NCI-H510A treated with DMSO at 0.1 percent for 48 hours (cell line): ENCODE measurements at places on chromosomes 12 and 14.
A peak's percentile ranks its signal among the peaks of the same experiment; 100 is the strongest.

- DNase-seq: peak; percentile 6
These were observed 1039.3 kb upstream of the FOXG1 start for GRCh38 chr14:27727251-27727770.

GRCh38 chr12:90281154-90281868 lies 572.7 kb upstream of the ATP2B1 start:
- DNase-seq: no peak

DNA sequence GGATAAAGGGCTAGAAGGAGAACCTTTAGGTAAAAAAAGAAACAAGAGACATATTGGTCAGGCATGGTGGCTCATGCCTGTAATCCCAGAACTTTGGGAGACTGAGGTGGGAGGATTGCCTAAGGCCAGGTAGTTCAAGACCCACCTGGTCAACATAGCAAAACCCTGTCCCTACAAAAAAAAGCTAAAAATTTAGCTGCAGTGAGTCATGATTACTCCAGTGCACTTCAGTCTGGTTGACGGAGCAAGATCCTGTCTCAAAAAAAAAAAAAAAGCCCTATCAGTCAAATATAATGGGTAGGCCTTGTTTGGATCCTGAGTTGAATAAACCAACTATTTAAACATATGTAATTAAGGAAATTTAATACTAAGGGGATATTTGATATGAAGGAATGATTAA lies 54.2 kb downstream of the PPP1R36 start:
- no peak for DNase-seq

DNA sequence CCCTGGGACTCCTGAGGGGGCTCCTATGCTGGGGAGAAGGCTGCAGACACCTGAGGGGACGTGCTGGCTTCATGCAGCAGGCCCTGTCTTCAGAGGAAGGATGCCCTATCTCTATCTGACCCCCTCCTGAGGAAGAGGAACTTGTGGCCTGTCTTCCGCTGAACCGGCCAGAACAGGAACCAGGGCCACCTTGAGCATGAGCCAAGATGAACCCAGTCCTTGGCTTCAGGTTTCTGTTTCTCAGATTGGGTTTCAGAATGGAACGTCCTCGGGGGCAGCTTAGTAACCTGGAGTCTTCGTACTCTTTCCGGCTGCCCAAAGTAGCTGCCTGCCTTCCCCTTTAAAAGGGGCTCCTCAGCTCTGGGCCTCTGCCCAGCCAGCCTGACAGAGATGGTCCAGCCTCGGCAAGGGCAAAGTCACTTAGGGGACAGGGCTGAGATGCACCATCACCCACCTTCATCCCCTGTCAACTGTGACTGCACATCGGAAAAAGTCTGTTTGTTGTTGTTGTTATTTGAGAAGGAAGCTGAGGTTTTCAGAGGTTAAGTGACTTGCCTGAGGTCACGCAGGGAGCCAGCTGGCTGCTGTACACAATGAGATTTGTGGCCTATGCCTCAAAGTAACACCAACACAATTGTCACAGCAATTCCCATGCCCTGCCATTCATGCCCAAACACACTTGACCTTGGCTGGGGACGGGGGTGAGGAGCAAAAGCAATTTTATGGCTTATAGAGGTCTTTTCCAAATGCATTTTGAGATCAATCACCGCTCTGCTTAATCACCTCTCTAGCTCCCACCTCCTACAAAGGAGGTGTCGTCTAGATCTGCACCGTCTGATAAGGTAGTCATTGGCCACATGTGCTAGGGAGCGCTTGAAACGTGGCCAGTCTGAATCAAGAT lies 13.4 kb downstream of the ASB2 start:
- DNase-seq: no peak

DNA sequence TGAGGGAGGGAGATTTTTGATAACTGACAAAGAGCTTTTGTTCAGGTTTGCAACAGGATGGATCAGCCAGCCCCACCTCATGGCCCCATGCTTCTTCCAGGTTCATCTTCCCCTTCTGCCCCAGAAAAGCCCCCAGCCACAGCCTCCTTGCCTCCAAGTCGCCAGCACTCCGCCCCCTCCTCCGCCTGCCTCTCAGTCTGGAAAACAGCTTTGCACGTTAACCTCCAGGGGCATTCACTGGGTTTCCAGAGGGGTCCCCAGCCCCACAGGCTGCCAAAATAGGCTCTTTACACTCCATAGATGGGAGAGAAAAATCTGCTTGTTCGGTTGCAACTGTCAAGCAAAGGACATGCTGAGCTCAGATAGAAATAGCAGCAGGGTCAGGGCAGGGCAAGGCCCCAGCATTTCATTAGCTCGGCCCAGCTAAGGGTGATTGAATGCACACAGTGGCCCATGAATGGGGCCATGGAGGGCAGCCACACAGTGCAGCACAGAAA lies 253.6 kb downstream of the ZFP36L1 start:
- DNase-seq: no peak

DNA sequence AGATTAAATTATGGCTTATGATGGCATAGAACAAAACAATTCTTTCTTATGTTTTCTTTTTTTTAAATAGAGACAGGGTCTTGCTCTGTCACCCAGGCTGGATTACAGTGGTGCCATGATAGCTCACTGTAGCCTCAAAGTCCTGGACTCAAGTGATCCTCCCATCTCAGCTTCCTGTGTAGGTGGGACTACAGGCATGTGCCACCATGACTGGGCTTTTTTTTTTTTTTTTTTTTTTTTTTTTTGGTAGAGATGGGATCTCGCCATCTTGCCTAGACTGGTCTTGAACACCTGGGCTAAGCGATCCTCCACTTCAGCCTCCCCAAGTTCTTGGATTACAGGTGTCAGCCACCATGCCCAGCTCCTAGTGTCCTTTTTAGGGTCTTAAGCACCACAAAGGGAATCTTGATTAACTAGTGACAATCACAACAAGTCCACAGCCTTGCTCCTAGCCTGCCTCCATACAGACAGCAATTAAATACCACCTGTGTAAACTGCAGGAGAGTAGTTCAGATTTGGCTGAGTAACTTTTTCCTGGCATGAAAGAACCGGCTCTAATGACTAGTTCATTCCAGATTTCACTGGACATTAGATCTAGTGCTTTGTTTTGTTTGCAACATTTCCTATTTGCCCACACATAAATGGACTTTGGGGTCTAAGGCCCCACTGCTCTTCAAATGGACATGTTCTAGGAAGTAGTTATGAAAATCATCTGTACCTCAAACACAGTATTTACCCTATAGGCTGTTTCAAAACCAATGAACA lies 61.6 kb downstream of the SH2B3 start:
- peak; percentile 37 for DNase-seq

DNA sequence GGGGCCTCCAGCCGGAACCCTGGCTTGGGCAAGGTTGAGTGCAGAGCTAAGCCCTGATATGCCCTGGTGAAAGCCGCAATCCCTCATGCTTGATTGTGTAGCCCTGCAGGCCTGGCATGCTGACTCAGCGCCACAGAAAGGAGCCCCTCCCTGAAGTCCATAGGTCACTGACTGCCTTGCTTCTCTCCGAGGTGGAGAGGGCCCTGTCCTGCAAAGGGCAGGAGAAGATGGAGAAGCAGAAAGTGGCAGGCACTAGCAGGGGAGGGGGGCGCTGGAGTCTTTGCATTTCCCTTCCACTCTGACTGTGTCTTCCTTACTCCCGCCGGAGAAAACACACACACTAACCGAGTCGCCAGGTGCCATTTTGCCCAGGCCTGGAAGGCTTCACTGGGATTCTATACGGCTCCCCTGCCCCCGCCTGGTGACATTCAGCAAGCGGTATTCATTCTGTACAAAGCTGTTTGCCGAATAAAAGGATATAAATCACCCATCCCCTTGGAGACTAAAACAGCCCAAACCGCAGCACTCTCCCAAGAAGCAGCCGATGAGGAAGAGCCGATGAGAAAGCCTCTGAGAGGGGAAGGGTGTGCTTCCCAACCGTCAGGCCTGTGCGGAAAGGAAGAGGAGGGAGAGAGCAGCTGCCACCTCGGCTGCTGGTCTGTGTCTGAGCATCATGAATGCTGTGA lies 69.8 kb downstream of the SLC6A12 start:
- peak; percentile 47 for DNase-seq

- no peak for DNase-seq
These were observed 40.3 kb downstream of the NELL2 start for GRCh38 chr12:44835641-44836379.

GRCh38 chr12:26499979-26500640 lies 304.7 kb downstream of the SSPN start:
- DNase-seq: no peak

- DNase-seq: no peak
These were observed 29.7 kb downstream of the ZFP36L1 start for GRCh38 chr14:68762953-68763764.

DNA sequence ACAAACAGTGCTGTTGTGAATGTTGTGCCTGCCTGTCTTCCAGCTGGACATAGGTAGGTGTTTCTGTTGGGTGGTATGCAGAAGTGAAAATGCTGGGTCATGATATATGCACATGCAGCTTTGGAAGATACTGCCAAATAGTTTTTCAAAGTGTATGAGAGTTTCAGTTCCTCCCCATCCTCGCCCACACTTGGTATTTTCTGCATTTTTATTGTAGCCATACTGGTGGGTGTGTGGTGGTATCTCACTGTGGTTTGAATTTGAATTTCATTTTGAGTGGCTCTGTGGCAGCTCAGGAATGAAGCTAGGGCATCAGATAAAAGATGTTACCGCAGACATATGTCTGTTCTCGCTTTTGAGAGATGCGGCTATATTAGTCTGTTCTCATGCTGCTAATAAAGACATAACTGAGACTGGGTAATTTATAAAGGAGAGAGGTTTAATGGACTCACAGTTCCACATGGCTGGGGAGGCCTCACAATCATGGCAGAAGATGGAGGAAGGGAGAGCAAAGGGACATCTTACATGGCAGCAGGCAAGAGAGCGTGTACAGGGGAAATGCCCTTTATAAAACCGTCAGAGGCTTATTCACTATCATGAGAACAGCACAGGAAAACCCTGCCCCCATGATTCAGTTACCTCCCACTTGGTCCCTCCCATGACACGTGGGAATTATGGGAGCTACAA lies 183.1 kb downstream of the CAND1 start:
- no peak for DNase-seq

GRCh38 chr12:7806863-7807487 lies 17.8 kb downstream of the NANOG start:
- peak; percentile 4 for DNase-seq

- DNase-seq: no peak
These were observed 52.6 kb upstream of the CISTR start for GRCh38 chr12:53804429-53804828.

DNA sequence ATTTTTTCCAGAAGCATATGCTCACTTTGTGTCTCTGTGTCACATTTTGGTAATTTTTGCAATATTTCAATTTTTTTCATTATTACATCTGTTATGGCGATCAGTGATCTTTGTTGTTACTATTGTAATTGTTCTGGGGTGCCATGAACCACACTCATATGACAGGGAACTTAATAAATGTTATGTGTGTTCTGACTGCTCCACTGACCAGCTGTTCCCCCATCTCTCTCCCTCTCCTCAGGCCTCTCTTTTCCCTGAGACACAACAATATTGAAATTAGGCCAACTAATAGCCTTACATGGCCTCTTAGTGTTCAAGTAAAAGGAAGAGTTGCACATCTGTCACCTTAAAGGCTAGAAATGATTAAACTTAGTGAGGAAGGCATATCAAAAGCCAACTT lies 46.0 kb downstream of the SCN8A start:
- no peak for DNase-seq

- no peak for DNase-seq
These were observed 264.1 kb downstream of the KIF21A start for GRCh38 chr12:39178837-39179236.

DNA sequence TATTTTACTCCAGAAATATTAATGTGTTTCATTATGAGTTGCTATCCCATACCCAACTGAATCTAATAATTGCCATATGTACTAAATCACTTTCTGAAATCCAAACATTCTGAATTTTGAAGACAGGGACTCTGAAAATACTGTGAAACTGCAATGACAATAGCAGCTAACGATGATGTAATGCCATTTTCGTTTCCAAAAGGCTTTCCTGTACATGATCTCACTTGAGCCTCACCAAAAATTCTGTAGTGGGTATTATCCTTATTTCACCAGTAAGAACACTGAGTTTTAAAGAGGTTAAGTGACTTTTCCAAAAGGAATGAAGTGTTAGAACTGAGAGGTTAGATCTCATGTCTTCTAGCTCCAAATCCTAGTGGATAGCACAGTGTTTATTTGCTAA lies 133.3 kb downstream of the FLRT2 start:
- no peak for DNase-seq

DNA sequence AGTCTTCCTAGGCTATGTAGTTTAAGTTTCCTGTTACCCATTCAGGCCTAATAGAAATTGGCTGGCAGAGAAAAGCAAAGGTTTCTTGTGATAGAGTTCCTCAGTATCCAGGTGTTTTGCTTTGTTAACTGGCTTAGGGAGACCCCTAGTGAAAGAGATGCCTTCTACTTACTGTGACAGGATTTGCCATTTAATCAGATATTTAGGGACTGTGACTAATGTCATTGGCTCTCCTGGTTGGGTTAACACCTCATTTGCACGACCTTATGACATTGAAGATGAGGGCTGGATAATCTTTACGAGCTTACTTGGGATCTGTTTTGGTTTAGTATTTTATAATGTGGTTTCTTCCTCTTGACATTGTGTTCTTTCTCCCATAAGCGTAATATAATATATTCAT lies 5.8 kb downstream of the MON2 start:
- no peak for DNase-seq

- DNase-seq: no peak
These were observed 534.7 kb downstream of the RPS29 start for GRCh38 chr14:49051328-49052060.

- DNase-seq: no peak
These were observed 478.2 kb downstream of the TMEM117 start for GRCh38 chr12:44314007-44314500.

- no peak for DNase-seq
These were observed 79.3 kb upstream of the SCN8A start for GRCh38 chr12:51511546-51512260.

DNA sequence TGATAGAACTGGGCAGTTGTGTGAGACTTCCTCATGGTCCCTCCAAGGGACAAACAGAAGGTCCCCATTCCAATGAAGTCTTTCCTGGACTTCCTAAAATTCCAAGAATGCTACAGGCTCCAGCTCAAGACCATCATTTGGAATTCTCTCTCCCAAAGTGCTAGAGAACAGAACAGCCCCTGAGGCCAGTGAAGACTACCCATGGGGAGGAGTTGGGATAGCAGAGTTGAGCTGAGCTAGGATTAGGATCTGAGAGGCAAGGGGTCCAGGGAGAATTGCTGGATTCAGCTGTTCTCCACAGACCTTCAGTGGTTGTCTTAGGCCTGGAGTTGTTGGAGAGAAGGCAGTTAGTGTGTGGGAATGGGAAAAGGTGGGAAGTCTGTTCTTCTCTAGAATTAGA lies 10.8 kb downstream of the KRT1 start:
- DNase-seq: no peak

- DNase-seq: no peak
These were observed 299.6 kb downstream of the DIO2 start for GRCh38 chr14:79911744-79912143.
